ENCODE measurements at places on chromosomes 16 and 17. TPM values are rescaled to one million over a fixed set of nuclear protein-coding genes. Genes with fewer than 3 reads are reported as not detected.

FOXC2 gene
- total RNA-seq: 4.4 TPM

RRAD gene
- 6.4 TPM for total RNA-seq

C17orf50 gene
- not detected for total RNA-seq

DNA sequence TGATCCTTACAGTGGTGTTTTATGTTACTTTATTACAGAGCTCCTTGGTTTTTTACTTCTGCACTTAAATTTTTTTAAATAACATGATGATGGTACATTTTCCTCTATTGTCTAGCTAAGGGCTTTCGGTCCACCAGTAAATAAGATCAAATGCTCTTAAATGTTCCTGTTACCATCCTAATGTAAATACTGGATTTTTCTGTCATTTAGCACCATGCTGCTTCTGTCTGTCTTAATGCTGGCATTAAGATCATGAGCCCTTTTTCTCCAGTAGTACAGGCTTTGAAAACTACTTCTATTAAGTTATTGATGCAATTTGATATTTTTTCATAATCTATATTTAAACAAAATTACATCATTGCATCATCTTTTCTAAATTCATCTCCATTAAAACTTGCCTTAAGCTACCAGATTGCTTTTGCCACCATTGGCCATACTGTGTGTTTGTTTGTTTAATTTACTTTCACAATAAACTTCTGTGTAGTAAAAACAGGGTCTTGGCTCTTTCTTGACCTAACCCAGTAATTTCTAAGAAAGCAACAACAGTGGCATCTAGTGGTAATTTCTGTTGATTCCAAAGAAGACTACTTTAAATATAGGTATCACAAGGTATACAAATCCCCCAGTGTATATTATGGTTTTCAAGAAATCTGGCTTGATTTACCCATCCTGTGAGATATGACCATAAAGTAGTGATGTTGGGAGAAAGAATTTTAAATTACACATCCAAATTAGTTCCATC, 9.0 kb upstream of the PHAF1 start:
- no peaks in the 10 kb centered on the region for H3K27me3 ChIP-seq
- no peak overlapping the region for H3K4me3 ChIP-seq
- no peaks in the 10 kb centered on the region for H3K4me1 ChIP-seq
- no peak for DNase-seq
- H3K36me3 ChIP-seq: peaks cover 7% of the 10 kb centered on the region
- H3K27ac ChIP-seq: no peak overlapping the region

- no peak for DNase-seq
- H3K27ac ChIP-seq: no peak overlapping the region
- no peak overlapping the region for H3K4me3 ChIP-seq
- peaks cover 11% of the 10 kb centered on the region for H3K4me1 ChIP-seq
- no peaks in the 10 kb centered on the region for H3K36me3 ChIP-seq
Observed at GRCh38 chr16:56428091-56428490, 2.7 kb upstream of the AMFR start.

- H3K4me3 ChIP-seq: no peak overlapping the region
Observed at GRCh38 chr16:25009822-25010221, 5.3 kb downstream of the ARHGAP17 start.

DNA sequence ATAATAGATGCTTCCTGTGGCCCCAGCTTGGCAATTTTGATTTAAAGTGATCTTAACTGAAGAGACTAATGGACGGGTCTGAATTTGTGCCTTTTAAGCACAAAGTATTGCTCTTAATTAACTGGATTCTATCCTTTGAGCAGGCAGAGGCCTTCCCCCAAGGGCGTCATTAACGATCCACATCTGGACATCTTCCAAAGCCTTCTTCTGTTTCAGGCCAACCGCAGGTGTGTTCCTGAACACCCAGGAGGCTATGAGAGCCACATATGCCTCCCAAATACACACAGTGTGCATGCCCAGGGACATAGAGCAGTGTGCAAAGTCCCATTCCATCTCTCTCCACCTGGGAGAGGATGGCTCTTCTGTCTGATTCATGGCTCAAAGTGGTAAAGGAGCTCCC, 42.3 kb downstream of the MAPT start:
- H3K27me3 ChIP-seq: no peaks in the 10 kb centered on the region
- no peaks in the 10 kb centered on the region for H3K36me3 ChIP-seq
- H3K4me3 ChIP-seq: no peak overlapping the region
- H3K27ac ChIP-seq: no peak overlapping the region
- no peaks in the 10 kb centered on the region for H3K4me1 ChIP-seq

GRCh38 chr17:49996495-49997300, 1.7 kb upstream of the DLX3 start:
- H3K36me3 ChIP-seq: no peaks in the 10 kb centered on the region
- H3K27ac ChIP-seq: no peak overlapping the region
- H3K4me3 ChIP-seq: no peak overlapping the region
- peaks cover 59% of the 10 kb centered on the region for H3K27me3 ChIP-seq
- peaks cover 19% of the 10 kb centered on the region for H3K4me1 ChIP-seq

- no peaks in the 10 kb centered on the region for H3K36me3 ChIP-seq
- no peaks in the 10 kb centered on the region for H3K27me3 ChIP-seq
- no peaks in the 10 kb centered on the region for H3K4me1 ChIP-seq
- no peak overlapping the region for H3K4me3 ChIP-seq
Observed at GRCh38 chr16:83878838-83879237, 20.1 kb upstream of the MLYCD start.

ADAMTS18 gene
- total RNA-seq: 0.32 TPM

GRCh38 chr17:5706577-5707210, 122.4 kb upstream of the NLRP1 start:
- DNase-seq: peak; percentile 63
- no peaks in the 10 kb centered on the region for H3K4me1 ChIP-seq
- peaks cover 10% of the 10 kb centered on the region for H3K27me3 ChIP-seq
- H3K36me3 ChIP-seq: no peaks in the 10 kb centered on the region
- no peak overlapping the region for H3K27ac ChIP-seq
- no peak overlapping the region for H3K4me3 ChIP-seq

PRSS33 gene
- total RNA-seq: not detected

RRN3 gene
- 31.6 TPM for total RNA-seq

KRT33B gene
- total RNA-seq: not detected

DNA sequence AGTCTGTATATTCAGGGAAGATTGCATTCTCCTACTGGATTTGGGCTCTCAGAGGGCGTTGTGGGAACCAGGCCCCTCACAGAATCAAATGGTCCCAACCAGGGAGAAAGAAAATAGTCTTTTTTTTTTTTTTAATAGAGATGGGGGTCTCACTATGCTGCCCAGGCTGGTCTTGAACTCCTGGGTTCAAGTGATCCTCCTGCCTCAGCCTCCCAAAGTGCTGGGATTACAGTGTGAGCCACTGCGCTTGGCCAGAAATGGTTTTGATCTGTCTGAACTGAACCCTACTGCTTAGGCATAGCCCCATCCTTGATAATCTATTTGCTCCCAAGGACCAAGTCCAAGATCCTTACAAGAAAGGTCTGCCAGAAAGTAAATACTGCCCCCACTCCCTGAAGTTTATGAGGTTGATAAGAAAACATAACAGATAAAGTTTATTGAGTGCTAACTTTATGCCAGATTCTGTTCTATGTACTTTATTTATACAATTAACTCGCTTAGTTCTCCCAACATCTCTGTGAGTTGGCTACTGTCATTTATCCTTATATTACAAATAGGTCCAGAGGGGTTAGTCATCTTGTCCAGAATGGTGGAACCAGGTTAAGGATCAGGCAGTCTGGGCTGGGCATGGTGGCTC, 13.5 kb downstream of the G6PC1 start:
- no peaks in the 10 kb centered on the region for H3K36me3 ChIP-seq
- H3K4me3 ChIP-seq: no peak overlapping the region
- no peaks in the 10 kb centered on the region for H3K4me1 ChIP-seq
- no peak for DNase-seq

GRCh38 chr16:3712861-3713372, 4.4 kb downstream of the TRAP1 start:
- DNase-seq: no peak
- no peaks in the 10 kb centered on the region for H3K27me3 ChIP-seq
- H3K4me1 ChIP-seq: peaks cover 9% of the 10 kb centered on the region

NTN3 gene
- total RNA-seq: 1.2 TPM

DNA sequence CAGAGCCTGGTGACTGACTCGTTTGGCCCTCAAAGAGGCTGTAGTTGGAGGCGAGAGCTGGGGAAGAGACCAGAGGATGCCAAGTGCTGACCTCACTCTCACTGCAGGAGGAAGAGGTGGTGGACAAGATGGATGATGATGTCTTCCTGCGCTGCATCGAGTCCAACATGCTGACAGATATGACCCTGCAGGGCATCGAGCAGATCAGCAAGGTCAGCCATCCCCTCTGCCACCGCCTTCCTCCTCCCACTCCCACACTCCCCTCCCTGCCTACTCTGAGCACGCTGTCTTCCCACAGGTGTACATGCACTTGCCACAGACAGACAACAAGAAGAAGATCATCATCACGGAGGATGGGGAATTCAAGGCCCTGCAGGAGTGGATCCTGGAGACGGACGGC, 26.9 kb downstream of the POLR2A start:
- no peaks in the 10 kb centered on the region for H3K4me1 ChIP-seq
- H3K4me3 ChIP-seq: no peak overlapping the region
- H3K27ac ChIP-seq: no peak overlapping the region
- H3K27me3 ChIP-seq: no peaks in the 10 kb centered on the region

ARHGAP44 gene
- total RNA-seq: 3.8 TPM

DNA sequence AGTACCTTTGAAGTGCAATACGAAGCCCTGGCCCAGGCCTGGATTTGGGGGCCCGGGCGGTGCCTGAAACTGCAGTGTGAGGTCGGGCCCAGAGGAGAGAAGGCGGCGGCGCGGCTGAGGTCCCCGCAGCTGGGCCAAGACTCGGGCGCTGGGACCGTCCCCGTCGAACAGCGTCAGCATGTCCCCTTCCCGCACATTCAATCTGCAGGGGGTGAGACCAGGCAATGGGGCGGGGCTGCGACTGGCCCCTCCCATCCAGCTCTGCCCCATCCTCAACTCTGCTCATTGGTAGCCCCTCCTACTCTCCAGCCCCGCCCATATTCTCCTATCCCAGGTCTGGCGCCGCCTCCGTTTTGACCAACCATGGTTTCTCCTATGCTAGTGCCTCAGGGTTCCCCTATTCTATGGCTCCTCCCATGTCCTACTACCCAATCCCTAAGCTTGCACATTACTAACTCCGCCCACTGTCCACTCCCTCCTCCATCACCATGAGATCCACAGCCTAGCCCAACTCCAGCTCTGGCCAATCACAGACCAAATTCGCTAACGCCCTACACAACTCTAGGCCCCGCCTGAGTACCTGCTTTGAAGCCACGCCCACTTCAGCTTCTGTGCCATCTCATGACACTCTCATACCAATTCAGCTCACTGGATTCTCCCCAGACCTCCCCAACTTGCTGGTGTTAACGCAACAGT, 14.4 kb upstream of the CDIPT start:
- peaks cover 3% of the 10 kb centered on the region for H3K4me1 ChIP-seq
- H3K27me3 ChIP-seq: no peaks in the 10 kb centered on the region

- H3K27me3 ChIP-seq: no peaks in the 10 kb centered on the region
- H3K36me3 ChIP-seq: no peaks in the 10 kb centered on the region
- H3K4me3 ChIP-seq: no peak overlapping the region
- H3K27ac ChIP-seq: no peak overlapping the region
- H3K4me1 ChIP-seq: peaks cover 6% of the 10 kb centered on the region
Observed at GRCh38 chr17:32623196-32623595, 136.4 kb downstream of the CDK5R1 start.

- H3K4me3 ChIP-seq: no peak overlapping the region
- no peak for DNase-seq
- no peaks in the 10 kb centered on the region for H3K36me3 ChIP-seq
Observed at GRCh38 chr16:74591876-74592650, 14.9 kb downstream of the GLG1 start.

ZNF48 gene
- total RNA-seq: 8.0 TPM

DNA sequence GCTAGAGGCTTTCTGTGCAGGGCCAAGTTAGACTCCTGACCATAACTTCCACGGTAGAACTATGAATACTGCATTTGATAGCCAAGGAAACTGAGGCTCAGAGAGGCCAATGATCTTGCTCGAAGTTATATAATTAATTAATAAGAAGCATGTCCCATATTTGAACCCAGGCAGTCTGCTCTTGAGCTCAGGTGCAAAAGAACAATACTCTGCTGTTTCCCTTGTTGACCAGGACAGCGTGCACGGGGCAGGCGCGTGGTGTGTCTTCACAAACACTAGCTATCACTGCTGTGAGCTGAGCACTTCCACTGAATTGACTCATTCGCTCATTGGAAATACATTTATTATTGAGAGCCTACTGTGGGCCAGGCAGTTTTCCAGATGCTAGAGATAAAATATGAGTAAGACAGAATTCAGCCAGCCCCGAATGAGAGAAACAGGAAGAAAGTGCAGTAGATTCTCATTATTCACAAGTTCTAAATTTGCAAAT, 1.6 kb downstream of the CHD9 start:
- peak overlapping the region; percentile 87 for H3K4me3 ChIP-seq
- peak; percentile 69 for DNase-seq
- H3K27ac ChIP-seq: peak overlapping the region; percentile 91
- peaks cover 26% of the 10 kb centered on the region for H3K4me1 ChIP-seq
- H3K27me3 ChIP-seq: no peaks in the 10 kb centered on the region
- H3K36me3 ChIP-seq: no peaks in the 10 kb centered on the region

DNA sequence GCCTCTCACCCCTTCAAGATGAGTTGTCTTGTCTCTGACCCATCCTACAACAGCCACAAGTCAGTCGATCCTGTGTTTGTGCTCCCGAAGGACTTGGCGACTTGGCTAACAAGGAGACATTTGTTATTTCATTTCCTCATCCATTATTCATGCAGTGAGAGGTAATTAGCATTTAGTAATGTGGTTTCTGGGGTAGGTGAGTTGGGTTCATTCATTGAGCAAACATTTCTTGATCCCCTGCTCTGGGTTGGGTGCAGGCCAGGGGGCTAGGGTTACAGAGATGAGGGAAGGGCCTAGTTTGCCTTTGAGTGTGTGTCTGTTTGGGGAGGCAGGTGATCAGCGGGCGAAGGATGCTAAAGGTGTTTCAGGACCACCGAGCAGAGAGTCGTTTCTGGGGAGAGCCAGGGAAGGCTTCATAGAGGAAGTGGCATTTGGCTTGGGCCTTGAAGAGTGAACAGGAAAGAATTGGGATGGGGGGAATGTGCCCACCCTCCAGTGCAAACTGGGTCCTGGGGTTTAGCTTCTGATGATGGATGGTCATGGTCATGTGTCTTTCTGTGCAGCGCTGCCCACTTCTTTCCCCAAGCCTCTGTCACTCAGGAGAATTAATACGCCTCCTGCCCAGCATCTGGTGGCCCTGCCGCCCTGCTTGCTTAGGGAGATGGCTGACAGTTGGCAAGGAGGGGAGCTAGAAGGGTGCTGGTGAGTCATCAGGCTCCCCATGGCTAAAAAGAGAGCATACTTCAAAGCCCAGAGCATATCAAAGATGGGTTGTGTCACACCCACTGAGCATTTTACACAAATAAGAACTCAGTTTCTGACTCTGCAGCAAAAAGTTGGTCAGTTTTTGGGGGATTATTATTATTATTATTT, 38.5 kb downstream of the MSI2 start:
- no peaks in the 10 kb centered on the region for H3K27me3 ChIP-seq
- H3K36me3 ChIP-seq: peaks cover 8% of the 10 kb centered on the region
- H3K27ac ChIP-seq: peak overlapping the region; percentile 34
- H3K4me1 ChIP-seq: peaks cover 7% of the 10 kb centered on the region
- DNase-seq: peak; percentile 82

MMP15 gene
- total RNA-seq: 6.6 TPM

TRAPPC2L gene
- 150 TPM for total RNA-seq
